Fibroblast of lung (primary cell): ENCODE measurements at places on chromosomes 4 and X. TPM values are rescaled to one million over a fixed set of nuclear protein-coding genes. Genes with fewer than 3 reads are reported as not detected.

DNA sequence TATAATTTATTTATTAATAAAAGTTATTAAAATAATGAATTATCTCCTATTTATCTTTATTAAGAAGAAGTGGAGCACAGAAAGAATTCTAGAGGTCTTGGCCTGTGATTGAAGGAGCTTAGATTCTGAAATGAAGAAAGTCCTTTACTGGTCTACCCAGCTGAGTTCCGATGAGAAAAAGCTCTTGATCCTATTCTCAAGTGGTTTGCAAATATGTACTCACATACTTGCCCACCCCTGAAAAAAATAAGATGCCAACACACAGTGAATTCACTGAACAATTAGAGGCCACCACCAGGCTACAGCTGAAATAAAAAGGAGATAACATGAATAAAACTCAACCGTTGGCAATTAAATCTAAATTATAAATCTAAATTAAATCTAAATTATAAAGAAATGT, 253.4 kb downstream of the MAPK10 start:
- H3K36me3 ChIP-seq: no peaks in the 10 kb centered on the region
- H3K4me1 ChIP-seq: no peaks in the 10 kb centered on the region
- no peaks in the 10 kb centered on the region for H3K27me3 ChIP-seq
- DNase-seq: no peak
- no peak overlapping the region for H3K4me3 ChIP-seq
- no peak overlapping the region for H3K27ac ChIP-seq

DNA sequence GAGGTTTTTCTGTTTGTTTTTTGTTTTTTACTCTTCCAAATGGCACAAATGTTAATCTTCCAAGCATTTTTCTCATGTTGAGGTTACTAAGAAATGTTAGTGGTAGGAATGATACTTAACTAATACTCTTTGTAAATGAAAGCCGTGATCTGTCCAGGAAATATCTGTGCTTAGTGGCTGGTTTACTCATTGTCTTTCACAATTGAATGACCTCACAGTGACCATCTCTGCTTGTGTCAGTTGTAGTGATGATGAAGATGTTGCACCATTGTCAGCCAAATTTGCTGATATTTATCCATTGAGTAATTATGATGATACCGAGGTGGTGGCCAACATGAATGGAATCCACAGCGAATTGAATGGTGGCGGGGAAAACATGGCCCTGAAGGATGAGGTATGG, 93.5 kb downstream of the TNIP2 start:
- H3K4me3 ChIP-seq: no peak overlapping the region
- peak; percentile 82 for DNase-seq

DNA sequence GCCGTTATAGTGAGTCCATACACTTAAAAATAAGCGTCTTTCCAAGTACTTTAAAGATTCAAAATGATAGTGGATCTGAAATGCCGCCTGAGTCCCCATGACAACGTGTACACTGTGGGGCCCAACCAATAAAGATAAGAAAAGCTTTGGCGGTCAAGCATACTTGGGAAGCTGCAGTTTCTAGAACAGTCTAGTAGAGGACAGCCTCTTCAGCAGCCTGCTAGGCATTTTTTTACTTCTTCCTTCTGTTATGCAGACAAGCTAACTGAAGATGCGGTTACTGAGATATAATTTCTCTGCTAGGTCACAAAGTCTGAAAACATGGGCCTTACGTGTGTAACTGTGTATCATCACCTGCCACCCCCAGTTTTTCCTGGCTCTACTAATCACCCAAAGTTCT, 402 bp upstream of the UPRT start:
- H3K27ac ChIP-seq: peak overlapping the region; percentile 32
- DNase-seq: no peak
- no peaks in the 10 kb centered on the region for H3K4me1 ChIP-seq
- peak overlapping the region; percentile 77 for H3K4me3 ChIP-seq
- H3K36me3 ChIP-seq: no peaks in the 10 kb centered on the region

GRCh38 chr4:141541851-141542250, 94.5 kb upstream of the IL15 start:
- peak; percentile 45 for DNase-seq
- H3K27ac ChIP-seq: no peak overlapping the region
- H3K4me3 ChIP-seq: no peak overlapping the region
- no peaks in the 10 kb centered on the region for H3K36me3 ChIP-seq
- no peaks in the 10 kb centered on the region for H3K4me1 ChIP-seq
- H3K27me3 ChIP-seq: no peaks in the 10 kb centered on the region

GRCh38 chr4:150379454-150379853, 202.5 kb upstream of the MAB21L2 start:
- no peaks in the 10 kb centered on the region for H3K36me3 ChIP-seq
- peak; percentile 51 for DNase-seq
- no peaks in the 10 kb centered on the region for H3K27me3 ChIP-seq
- no peak overlapping the region for H3K27ac ChIP-seq

DNA sequence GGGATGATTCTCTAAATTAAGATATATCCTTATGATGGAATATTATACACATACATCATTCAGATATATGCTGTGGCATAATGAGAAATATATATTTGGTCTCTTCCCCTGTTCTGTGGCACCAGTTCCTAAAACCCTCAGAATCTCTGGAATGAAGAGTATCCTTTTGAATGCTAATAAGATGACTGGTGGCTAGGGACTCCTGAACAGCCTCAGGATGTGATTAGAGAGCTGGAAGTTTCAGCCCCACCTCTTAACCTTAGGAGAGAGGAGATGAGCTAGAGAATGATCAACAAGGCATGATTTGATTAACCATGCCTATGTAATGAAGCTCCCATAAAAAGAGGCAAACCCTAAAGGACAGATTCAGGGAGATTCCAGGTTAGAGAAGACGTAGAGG, 632.0 kb downstream of the IQCM start:
- no peak overlapping the region for H3K27ac ChIP-seq
- H3K27me3 ChIP-seq: no peaks in the 10 kb centered on the region
- no peak for DNase-seq
- H3K36me3 ChIP-seq: no peaks in the 10 kb centered on the region
- H3K4me1 ChIP-seq: no peaks in the 10 kb centered on the region

- peak; percentile 45 for DNase-seq
- no peak overlapping the region for H3K4me3 ChIP-seq
- no peak overlapping the region for H3K27ac ChIP-seq
These were observed 80.0 kb upstream of the MAB21L2 start for GRCh38 chr4:150501983-150502382.

DNA sequence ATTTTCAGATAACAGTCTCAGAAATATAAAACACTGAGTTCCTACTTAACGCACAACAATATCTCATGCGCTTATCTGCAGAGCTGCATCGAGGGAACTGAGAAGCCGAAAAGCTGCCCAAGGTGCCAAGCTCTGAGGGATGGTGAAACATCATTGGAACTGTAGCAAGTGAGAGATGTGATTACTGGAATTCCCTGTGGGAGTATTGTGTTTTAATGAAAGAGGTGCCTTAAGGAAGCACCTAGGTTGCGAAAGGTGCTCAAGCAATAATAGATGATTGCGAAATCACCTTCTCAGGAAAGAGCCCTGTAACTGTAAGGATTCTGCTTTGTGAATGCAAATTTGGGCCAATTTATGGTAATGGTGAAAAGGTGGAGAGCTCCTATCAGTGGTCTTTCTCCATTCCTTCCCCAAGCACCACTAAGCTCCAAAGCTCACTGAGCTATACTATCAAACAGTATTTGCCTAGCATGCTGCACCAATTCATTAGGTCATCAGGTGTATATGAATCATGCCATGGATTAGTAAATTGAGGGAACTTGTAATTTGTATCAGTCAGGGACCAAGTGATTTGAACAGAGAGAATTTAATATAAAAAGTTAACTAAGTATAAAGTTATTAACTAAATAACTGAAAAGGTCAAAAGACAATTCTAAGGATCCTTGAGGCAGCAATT, 59.0 kb upstream of the ATP8A1 start:
- H3K4me1 ChIP-seq: no peaks in the 10 kb centered on the region
- H3K36me3 ChIP-seq: no peaks in the 10 kb centered on the region

DNA sequence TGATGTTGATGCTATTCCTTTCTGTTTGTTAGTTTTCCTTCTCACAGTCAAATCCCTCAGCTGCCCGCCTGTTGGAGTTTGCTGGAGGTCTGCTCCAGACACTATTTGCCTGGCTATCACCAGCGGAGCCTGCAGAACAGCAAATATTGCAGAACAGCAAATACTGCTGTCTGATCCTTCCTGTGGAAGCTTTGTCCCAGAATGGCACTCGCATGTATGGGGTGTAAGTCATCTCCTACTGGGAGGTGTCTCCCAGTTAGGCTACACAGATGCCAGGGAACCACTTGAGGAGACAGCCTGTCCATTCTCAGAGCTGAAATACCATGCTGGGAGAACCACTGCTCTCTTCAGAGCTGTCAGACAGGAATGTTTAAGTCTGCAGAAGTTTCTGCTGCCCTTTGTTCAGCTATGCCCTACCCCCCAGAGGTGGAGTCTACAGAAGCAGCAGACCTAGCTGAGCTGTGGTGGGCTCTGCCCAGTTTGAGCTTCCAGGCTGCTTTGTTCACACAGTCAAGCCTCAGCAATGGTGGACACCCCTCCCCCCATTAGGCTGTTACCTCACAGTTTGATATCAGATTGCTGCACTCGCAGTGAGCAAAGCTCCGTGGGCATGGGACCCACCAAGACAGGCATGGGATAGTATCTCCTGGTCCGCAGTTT, 74.9 kb downstream of the SPIN3 start:
- no peak overlapping the region for H3K4me3 ChIP-seq
- no peaks in the 10 kb centered on the region for H3K4me1 ChIP-seq
- DNase-seq: no peak

DNA sequence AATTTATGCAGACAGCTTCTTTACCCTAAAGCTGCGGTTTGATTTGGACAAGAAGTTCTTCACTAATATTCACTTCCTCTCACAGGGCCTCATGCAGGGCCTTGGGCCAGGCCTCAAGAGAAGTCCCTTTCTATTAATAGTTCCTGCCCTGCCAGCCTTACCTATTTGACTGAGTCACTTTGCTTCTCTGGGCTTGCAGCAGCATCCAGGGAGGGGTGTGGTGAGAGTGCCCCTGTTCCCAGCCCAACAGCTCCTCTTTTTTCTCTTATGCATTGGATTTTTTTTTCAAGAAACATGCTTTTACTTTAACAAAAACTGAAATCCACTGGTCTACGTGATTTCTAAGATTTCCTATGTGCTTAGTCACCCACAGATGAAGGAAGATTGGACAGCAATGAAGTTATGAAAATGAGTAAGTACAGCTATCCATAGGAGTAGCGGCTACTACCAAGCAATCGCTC, 26.7 kb downstream of the FAM156B start:
- H3K4me3 ChIP-seq: no peak overlapping the region
- peak; percentile 65 for DNase-seq
- H3K36me3 ChIP-seq: no peaks in the 10 kb centered on the region
- H3K27ac ChIP-seq: peak overlapping the region; percentile 4
- H3K27me3 ChIP-seq: no peaks in the 10 kb centered on the region
- peaks cover 5% of the 10 kb centered on the region for H3K4me1 ChIP-seq

- no peaks in the 10 kb centered on the region for H3K4me1 ChIP-seq
- DNase-seq: no peak
- H3K27me3 ChIP-seq: no peaks in the 10 kb centered on the region
- H3K27ac ChIP-seq: no peak overlapping the region
These were observed 30.3 kb upstream of the HCCS start for GRCh38 chrX:11080741-11081305.

GRCh38 chrX:81208916-81209315, 7.0 kb downstream of the SH3BGRL start:
- no peak overlapping the region for H3K27ac ChIP-seq
- H3K36me3 ChIP-seq: no peaks in the 10 kb centered on the region
- no peak for DNase-seq
- H3K27me3 ChIP-seq: no peaks in the 10 kb centered on the region
- no peaks in the 10 kb centered on the region for H3K4me1 ChIP-seq

- H3K36me3 ChIP-seq: no peaks in the 10 kb centered on the region
- no peaks in the 10 kb centered on the region for H3K4me1 ChIP-seq
- H3K4me3 ChIP-seq: no peak overlapping the region
- H3K27me3 ChIP-seq: no peaks in the 10 kb centered on the region
- DNase-seq: no peak
These were observed 107.6 kb upstream of the SMIM10 start for GRCh38 chrX:134883137-134883700.

- H3K27ac ChIP-seq: no peak overlapping the region
- no peak for DNase-seq
- H3K4me3 ChIP-seq: no peak overlapping the region
- no peaks in the 10 kb centered on the region for H3K27me3 ChIP-seq
These were observed 381.2 kb downstream of the STPG2 start for GRCh38 chr4:97762115-97762512.

DNA sequence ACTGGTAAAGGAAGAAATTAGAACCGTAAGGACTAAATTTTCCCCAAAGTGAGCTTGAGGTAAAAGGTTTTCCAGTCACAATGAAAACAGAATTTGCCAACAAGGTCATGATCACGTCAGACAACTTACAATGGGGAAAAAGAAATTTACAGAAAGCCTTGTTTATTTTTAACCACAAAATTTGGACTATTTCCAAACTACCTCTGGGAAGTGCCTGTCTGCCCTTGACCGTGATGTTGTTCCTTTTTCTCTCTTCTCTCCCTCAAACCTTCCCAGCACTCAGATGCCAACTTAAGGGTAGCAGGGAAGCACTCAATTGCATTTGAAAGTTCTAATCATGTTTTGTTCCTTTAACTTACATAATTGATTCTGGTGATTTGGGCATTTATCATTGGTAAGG, 32.5 kb downstream of the MEPE start:
- H3K27me3 ChIP-seq: no peaks in the 10 kb centered on the region
- H3K4me3 ChIP-seq: no peak overlapping the region
- H3K27ac ChIP-seq: no peak overlapping the region

DNA sequence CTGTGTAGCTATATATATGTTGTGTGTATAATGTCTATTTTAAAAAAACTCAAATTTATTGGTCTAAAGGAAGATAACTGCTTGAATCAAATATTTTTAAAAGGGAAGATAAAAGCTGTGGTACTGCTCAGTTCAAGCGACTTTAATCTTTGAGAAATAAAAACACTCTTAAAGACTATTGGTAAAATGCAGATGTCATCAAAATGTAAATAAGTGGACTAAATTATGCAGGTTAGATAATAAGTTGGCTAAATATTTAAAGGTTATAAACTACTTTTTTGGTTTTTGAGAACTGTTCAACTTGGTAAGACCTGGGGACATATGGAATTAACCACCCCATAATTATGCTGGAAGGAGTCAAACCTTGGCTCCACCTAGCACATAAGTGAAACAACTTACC, 144.7 kb upstream of the ITM2A start:
- no peak overlapping the region for H3K27ac ChIP-seq
- no peaks in the 10 kb centered on the region for H3K4me1 ChIP-seq
- no peak for DNase-seq
- H3K27me3 ChIP-seq: no peaks in the 10 kb centered on the region
- H3K36me3 ChIP-seq: no peaks in the 10 kb centered on the region

GRCh38 chr4:72817012-72817411, 248.0 kb upstream of the ADAMTS3 start:
- no peaks in the 10 kb centered on the region for H3K36me3 ChIP-seq
- DNase-seq: peak; percentile 60
- no peak overlapping the region for H3K4me3 ChIP-seq
- no peak overlapping the region for H3K27ac ChIP-seq
- H3K27me3 ChIP-seq: no peaks in the 10 kb centered on the region
- no peaks in the 10 kb centered on the region for H3K4me1 ChIP-seq

FAM133A gene
- 0.17 TPM in 1 of 2 replicates, not detected in the other for total RNA-seq

RGS12 gene
- 15.7 and 21.1 TPM in 2 replicates for total RNA-seq

PDLIM3 gene
- 20.8 and 50.3 TPM in 2 replicates for total RNA-seq

NEXMIF gene
- total RNA-seq: under 0.01 TPM in 1 of 2 replicates, not detected in the other

SYNPO2 gene
- total RNA-seq: 12.6 and 40.1 TPM in 2 replicates

PDGFC gene
- total RNA-seq: 67.3 and 103 TPM in 2 replicates

SASH3 gene
- total RNA-seq: not detected in 2 replicates

BMX gene
- total RNA-seq: not detected in 2 replicates

SMIM31 gene
- total RNA-seq: not detected in 2 replicates

SPANXD gene
- total RNA-seq: not detected in 2 replicates

VCX3A gene
- not detected in 2 replicates for total RNA-seq

CLDN34 gene
- not detected in 2 replicates for total RNA-seq

PARM1 gene
- 0.77 and 2.0 TPM in 2 replicates for total RNA-seq
